Sciatic nerve (tissue), 2 donors: ENCODE measurements at places on chromosomes 1 and 21. TPM values are rescaled to one million over a fixed set of nuclear protein-coding genes. Genes with fewer than 3 reads are reported as not detected.
A peak's percentile ranks its signal among the peaks of the same experiment; 100 is the strongest.

The LCE2C gene
- not detected for total RNA-seq

The MYBPH gene
- not detected for total RNA-seq

The KCNE2 gene
- 2.2 TPM for total RNA-seq

The OR2L5 gene
- not detected for total RNA-seq

The SHISA4 gene
- total RNA-seq, result 37.7 TPM

The IFT25 gene
- 33.5 TPM for total RNA-seq

The ACTN2 gene
- total RNA-seq, result 0.58 TPM

The FYB2 gene
- total RNA-seq, result not detected

The GBP6 gene
- not detected for total RNA-seq

The SPRR2G gene
- total RNA-seq, result not detected

The OR2L3 gene
- 0.13 TPM for total RNA-seq

DNA sequence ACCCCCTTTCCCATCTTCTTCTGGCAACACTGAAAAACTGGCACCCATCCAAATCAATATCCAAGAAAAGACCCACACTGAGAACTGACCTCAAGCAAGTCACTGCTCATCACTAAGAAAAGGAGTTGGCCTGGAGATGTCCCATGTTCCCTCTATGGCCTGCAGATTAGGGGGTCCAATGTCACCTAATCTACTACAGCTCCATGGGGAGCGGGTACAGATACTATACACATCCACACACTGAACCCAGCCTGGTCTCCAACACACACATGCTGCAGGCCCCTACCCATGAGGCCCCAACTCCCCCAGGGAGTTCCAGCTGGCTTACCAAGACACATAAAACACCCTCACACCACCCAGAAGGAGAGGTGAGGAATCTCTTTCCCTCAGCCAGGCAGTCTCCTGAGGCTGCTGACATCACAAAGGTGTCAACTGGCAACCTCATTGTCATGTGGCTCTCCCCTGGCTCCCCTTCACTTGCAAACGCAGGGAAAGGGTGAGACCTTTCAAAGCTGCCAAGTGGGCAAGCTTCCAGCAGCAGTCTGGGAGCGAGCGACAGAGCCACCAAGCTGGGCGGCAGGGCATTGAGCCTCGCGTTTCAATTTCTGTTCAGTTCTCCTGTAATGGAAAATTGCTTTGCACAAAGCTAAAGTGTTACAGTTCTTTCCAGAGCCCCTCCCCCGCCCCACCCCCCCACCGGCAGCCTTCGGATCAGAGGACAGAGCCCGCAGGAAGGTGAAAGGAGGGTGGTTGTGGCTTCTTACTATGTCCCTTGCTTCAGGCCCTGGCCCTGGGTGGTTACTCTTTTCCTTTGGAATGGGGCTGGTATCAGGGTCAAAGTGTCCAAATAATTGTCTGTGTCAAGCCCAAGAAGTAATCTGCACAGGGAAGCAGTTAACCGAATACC lies at the start of gene LRRC52:
Gene LRRC52, plus strand, starts transcription at position 469 of the 907 bp plus-strand sequence. Its CDS starts 297 bp downstream, at position 766.
- peak; percentile 74 for DNase-seq

DNA sequence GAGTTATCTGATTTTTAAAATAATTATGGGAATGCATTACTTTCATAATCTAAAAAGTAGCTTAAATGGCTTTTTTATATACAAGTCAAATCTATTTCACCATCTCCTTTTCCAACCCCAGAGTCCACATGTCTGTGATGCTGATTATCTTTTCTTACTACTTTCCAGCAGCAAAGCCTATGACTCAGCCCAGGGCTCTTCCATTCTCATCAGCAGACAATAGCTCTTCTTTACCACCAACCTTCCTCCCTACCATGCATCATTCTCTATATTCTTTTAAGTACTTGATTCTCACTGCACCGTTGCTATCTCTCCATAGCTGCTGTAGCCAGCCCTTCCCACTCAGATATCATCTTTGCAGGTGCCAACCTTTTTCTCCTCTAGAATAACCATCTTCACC lies 61.3 kb downstream of the OVGP1 start:
- no peak for DNase-seq

GRCh38 chr1:29539971-29540370 lies 303.6 kb downstream of the PTPRU start:
- peak; percentile 18 for DNase-seq

DNA sequence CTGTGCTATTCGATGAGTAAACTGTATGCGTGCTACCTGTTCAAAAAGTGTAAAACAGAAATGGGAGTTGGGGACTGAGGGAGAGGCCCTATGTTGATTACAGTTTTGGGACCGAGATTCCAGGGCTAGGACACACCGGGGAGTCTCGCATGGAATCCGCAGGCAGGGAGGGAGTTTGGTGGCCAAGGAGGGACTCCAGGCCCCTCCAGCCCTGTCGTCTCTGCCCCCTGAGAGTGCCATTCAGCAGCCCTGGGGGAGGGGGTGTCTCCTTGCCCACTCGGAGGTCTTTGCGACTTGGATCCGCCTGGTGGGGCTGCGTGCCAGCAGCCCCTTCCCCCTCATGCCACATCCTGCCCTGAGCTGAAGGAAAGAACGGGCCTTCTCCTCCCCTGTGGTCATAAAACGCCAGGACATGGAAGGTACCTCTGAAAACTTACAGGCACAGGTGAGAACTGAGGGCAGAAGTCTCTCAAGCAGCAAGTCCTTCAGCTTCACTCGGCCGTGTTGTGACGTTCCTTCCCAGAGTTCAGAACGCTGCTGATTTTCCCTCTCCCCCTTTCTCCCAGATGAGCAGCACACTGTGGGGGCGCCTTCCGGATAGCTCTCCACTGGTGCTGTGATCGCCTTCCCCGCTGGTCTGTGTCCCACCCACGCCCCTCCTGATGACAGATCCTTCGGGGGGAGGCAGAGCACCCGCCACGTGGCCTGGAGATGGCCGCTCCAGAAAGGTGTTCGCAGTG lies 141.4 kb downstream of the PEX14 start:
- DNase-seq, result no peak

- DNase-seq, result peak; percentile 65
Measured at GRCh38 chr21:29376556-29376955, 77.8 kb downstream of the BACH1 start.

- peak; percentile 57 for DNase-seq
Measured at GRCh38 chr1:227888404-227889046, 59.2 kb downstream of the WNT9A start.

- no peak for DNase-seq
Measured at GRCh38 chr1:42913426-42914091, 45.1 kb downstream of the SLC2A1 start.

DNA sequence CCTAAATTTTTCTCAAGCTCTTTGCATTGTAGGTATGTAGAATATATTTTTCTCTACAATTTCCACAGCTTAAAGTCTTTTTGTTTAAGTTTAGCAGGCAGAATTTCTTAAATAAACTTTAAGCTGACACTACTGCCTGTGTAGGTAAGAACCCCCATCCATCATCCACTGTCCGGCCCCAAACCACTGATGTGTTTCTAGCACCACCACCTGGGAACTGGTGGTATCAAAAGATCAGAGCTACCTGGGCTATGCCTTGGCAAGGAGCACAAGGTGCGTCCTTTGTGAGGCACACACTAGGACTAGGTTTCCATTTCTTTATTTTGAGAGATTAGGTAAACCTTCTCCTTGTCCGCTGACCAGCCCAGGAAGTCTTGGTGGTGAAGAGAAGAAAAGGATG lies 10.5 kb upstream of the LELP1 start:
- no peak for DNase-seq

GRCh38 chr1:234369033-234369430 lies 4.2 kb upstream of the COA6 start:
- DNase-seq, result no peak

GRCh38 chr1:59415286-59415850 lies 118.5 kb downstream of the FGGY start:
- DNase-seq, result no peak

- no peak for DNase-seq
Measured at GRCh38 chr21:34942911-34943310, 106.2 kb downstream of the RUNX1 start.

DNA sequence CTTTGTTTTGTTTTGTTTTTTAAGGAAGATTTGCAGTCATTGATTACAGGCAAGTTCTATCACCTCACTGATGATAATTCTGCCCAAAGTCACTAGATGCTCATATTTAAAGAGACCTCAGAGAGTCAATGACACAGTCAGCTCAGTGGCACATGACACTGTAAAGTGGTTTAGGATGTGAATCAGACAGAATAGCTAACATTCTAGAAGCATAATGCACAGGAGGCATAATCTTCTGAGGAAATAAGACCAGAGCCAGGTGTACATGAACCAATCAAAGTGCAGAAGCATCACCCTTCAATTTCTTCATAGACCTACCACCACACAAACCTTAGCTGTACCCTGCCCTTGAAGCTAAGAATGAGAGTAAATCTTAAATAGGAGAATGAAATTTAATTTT lies 268.5 kb downstream of the BRINP2 start:
- no peak for DNase-seq

GRCh38 chr1:109259674-109260557 lies 10.6 kb downstream of the CELSR2 start:
- DNase-seq, result no peak

- DNase-seq, result no peak
Measured at GRCh38 chr1:203627851-203628200, 1.2 kb downstream of the ATP2B4 start.

DNA sequence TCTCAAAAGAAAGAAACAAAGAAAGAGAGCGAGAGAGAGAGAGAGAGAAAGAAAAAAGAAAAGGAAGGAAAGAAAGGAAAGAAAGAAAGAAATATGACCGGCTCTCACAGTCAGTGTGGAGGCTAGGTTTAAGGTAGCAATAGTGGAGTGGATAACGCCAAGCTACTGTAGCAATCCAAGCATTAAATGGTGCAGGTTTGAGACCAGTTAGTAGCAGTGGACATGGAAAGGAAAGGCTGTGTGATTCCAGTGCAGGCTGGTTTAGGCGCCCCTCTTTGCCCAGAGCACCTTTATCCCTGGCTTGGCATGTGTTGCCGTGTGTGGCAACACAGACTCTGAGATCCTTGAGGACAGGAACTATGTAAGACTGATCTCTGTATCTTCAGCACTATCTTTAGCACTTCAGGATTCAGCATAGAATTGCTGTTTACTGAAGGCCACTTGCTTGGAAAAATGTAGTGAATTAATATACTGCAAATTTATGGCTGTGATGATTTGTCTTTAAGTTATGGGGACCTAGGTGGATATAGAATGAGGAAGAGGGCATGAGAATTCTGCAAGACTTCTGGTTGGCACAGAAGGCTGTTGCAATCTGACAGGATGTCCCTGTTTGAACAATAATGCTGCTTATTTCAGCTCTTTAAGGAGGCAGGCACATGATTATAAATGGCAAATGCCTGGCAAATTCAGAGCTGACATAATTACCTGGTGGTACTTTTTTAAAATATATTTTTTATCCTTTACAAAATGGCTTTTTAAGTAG lies 10.8 kb upstream of the OSBPL9 start:
- DNase-seq, result no peak

DNA sequence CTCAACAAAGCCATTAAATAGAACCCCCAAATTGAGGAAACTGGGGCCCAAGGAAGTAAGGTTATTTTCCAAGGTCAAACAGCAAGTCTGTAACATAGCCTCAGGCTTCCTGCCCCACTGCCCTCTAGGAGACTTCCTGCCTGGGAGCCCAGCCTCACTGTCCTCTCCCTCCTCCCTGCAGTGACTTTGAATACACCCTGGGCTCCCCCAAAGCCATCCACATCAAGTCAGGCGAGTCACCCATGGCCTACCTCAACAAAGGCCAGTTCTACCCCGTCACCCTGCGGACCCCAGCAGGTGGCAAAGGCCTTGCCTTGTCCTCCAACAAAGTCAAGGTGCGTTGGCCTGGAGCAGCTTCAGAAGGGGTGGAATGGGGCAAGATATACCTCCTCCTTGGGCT lies 18.3 kb downstream of the GRHL3 start:
- no peak for DNase-seq

- DNase-seq, result no peak
Measured at GRCh38 chr1:65362545-65362944, 53.2 kb downstream of the DNAJC6 start.

- DNase-seq, result peak; percentile 77
Measured at GRCh38 chr1:156705321-156705917, at the start of gene CRABP2. Gene CRABP2, minus strand, starts transcription at chr1:156705583. Its CDS starts 137 bp downstream, at chr1:156705446.

- peak; percentile 66 for DNase-seq
Measured at GRCh38 chr1:224726441-224727182, 110.5 kb downstream of the CNIH3 start.

- no peak for DNase-seq
Measured at GRCh38 chr1:37755290-37755689, 9.6 kb downstream of the EPHA10 start.

GRCh38 chr1:165138960-165139359 lies 217.6 kb downstream of the LMX1A start:
- no peak for DNase-seq

GRCh38 chr1:21932127-21932526 lies 5.0 kb downstream of the HSPG2 start:
- DNase-seq, result no peak

- no peak for DNase-seq
Measured at GRCh38 chr1:34762474-34763141, 3.1 kb downstream of the GJB4 start.

DNA sequence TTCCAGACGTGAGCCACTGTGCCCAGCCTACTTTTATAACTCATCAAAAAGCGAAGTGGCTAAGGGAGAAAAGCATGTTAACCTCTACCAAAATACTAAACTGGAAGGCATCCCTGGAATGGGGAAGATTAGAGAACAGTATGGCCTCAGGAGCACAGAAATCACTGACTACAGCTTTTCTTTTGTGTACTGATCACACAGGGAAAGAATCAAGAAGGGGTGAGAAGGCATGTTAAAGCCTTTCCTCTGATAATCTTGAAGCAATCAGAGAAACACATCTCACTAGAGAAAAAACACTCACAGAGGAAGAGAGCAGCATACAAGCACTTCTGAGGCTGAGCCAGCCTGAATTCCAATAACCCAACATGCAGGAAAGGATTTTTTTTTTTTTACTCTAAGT lies 10.7 kb downstream of the PCAT6 start:
- no peak for DNase-seq

- no peak for DNase-seq
Measured at GRCh38 chr1:182848736-182849135, 9.6 kb downstream of the DHX9 start.

GRCh38 chr21:36323032-36323431 lies 3.0 kb downstream of the MORC3 start:
- DNase-seq, result no peak

DNA sequence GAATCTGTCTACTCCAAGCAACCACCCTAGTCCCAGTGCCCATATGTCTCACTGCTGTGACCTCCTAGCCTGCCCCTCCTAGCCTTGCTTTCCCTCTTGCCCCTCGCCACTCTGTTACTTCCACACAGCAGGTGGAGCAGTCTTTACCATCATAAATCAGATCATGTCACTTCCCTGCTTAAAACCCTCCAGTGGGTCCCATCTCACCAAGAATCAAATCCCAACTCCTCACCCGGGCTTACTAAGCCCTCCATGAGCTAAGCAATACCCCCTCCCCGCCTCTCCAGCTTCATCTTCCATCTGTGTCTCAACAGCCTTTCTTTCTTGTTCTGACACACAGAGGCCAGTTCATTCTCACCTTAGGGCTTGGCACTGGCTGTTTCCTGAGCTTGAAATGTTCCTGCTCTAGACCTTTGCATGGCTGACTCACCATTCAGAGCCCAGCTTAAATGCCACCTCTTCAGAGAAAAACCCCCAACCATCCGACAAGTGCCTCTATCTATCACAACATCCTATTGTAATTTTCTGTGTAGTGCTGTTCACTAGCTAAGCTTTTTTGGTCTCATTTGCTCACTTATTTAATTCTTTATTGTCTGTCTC lies 22.3 kb downstream of the KNCN start:
- no peak for DNase-seq
